Glomerular endothelial cell (primary cell): ENCODE measurements at places on chromosomes 6 and 20. TPM values are rescaled to one million over a fixed set of nuclear protein-coding genes. Genes with fewer than 3 reads are reported as not detected.

The SPDEF gene
- not detected in 2 replicates for total RNA-seq

The APOBEC2 gene
- total RNA-seq = not detected in 2 replicates

The MEI4 gene
- total RNA-seq = not detected in 2 replicates

The RBPJL gene
- total RNA-seq = not detected in 2 replicates

The RSPH9 gene
- 0.41 TPM in 1 of 2 replicates, not detected in the other for total RNA-seq

The GRIK2 gene
- total RNA-seq = 0.39 and 5.7 TPM in 2 replicates

The TBX18 gene
- total RNA-seq = 2.9 and 3.7 TPM in 2 replicates

The LRRC73 gene
- total RNA-seq = 0.12 TPM in 1 of 2 replicates, not detected in the other

The C20orf141 gene
- total RNA-seq = not detected in 2 replicates

The RIMS1 gene
- 0.64 and 0.82 TPM in 2 replicates for total RNA-seq

The BAG2 gene
- total RNA-seq = 3.7 and 4.0 TPM in 2 replicates
